ENCODE measurements at places on chromosomes 3 and 15.

DNA sequence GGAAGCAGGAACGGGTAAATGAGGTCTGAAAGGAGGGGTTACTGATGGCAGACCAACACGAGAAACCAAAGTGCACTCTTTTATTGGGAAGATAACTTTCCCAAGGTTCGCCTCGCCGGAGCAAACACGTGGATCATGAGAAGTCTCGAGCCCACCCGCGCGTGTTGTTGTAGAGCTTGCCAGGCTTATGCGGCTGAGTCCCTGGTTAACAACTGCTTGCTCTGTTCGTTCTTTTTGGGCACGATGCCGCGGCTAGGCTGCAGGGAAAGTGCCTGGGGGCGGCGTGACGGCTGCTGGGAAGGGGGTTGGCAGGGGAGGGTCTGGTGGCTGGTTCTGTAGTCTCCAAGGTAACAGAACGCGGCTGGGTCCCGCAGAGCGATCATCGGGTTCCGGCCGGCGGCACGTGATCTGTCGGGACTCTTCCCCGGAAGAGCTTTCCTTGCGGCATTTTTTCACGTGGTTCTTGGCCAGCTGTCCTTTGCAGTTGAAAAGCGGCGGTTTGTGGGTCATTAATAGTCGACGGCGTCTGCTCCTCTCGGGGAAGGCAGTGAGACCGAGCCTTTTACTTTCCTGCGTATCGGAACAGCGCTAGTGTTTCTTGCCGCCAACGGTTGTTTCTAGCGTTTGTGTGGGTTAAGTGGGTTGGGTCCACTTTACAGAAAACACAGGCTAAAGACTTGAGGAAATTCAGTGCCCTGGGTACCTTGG, 1.5 kb downstream of the MGA start:
- DNase-seq, result peak; percentile 82

DNA sequence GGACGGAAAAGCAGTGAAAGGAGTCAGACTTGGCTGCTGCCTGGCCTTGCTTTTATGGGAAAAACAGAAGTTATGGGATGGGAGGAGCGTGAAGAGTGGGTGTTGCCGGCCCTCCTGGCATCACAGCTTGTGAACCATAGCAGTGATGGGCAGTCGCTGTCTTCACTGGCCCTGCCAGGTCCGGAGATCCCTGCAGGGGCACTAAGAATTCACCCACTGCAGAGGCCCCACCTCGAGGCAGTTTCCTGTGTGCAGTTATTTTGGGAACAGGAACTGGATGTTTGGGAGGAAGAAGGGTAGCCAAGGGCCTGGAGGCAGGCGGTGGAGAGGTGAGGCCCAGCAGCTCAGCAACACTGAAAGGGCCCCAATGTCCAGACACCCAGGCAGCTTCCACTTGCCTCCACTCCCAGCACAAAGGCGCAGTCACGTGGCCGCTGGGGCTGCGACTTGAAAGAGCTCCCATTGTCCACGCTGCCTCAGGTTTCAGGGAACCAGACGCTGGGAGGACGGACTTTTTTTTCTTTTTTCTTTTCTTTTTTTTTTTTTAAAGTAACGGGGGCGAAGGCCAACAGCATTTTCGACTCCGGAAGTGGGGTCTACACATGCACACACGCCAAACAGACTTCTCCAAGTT, 255.6 kb downstream of the ZNF621 start:
- peak; percentile 85 for DNase-seq

DNA sequence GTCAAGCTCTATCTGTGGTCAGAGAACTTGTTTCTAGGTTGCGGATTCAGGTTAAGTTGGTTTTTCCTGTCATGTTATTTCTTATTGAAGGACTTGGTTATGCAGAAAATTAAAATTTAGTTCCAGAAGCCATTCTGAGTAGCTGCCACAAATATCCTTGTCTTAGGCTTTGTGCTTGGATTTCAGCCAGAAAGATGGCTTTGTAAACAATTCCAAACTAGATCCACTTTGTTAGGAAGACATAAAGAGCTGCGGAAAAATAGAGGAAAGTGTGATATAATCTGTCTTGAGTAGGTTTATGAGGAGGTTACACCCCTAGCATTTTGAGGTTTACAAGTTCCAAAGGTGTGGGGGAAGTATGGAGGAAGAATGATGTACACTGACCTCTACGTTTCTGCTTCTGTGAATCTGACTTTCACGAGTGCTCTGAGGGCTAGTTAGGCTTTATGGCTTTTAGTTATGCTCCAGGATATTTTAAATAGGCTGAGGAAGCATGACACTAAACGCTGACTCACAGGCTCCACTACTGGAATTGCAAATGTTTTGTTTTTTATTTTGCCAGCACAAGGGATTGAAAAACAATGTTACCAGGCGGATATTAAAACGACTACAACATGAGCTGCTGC, 46.3 kb upstream of the UTS2B start:
- DNase-seq, result no peak

GRCh38 chr3:71973274-71974030, 188.5 kb upstream of the PROK2 start:
- DNase-seq, result peak; percentile 60

DNA sequence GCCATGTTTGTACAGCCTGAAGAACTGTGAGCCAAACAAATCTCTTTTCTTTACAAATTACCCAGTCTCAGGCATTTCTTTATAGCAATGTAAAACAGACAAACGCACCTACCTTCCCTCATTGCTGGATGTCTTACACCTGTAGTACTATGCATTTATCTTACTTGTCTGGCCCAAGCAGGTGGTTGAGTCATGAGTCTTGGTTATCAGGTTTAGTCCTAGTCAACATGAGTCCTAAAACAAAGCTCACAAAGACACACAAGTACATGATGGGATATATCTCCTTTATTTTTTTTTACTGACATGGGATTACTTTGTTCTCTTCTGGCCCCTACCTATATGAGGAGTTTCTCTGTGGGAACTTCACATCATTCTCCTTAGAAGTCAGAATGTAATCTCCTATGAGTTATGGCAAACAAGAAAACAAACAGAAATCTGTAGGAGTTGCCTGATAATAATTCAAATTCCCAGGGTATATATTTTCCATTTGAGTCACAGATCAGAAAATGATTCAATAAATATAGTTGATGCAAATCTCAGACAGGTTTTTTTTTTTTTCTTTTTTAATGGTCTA, 33.6 kb upstream of the PLSCR2 start:
- DNase-seq, result no peak

- peak; percentile 59 for DNase-seq
Observed at GRCh38 chr15:92393071-92393979, at the start of gene ST8SIA2. Gene ST8SIA2 (plus strand): TSS chr15:92393881. CDS start chr15:92394065, 184 bp downstream.

- DNase-seq, result no peak
Observed at GRCh38 chr15:35871812-35872211, 325.8 kb upstream of the DPH6 start.

- DNase-seq, result no peak
Observed at GRCh38 chr3:159936541-159936940, 52.1 kb upstream of the IL12A start.

DNA sequence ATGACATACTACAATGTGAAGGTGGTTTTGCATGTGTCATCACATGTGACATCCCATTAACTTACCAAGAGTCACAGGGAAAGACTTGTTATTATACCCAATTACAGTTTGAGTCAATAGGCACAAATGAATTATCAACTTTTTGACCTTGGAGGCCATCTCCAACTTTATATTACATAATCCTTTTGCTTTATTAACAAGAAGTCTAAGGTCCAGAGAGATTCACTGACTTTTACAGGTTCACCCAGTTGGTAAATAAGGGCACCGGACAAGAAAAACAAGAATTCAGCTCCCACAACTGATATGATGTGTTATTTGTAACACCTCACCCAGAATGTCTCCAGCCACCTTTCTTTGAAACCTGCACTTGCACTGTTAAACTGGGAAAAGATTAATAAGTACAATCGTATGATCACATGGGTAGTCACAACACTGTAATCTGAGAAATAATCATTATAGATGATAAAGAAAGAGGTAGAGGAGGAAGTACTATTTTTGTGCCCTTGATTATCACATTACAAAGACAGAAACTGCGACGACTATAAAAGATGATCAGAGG, 928.9 kb downstream of the FHIT start:
- no peak for DNase-seq

- DNase-seq, result no peak
Observed at GRCh38 chr3:122982216-122983185, 45.1 kb downstream of the SEMA5B start.

DNA sequence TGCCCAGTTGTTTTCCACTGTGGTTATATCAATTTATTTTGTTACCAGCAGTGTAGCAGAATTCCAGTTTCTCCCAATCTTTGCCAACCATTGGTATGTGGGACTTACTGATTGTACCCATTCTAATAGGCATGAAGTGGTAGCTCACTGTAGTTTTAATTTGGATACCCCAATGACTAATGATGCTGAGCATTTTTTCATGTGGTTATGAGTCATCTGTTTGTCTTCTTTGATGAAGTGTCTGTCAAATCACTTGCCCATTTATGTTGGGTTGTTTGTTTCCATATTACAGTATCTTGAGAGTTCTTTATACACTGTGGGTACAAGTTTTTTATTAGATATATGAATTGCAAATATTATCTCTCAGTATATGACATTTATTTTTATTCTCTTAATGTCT, 644.3 kb downstream of the NR2F2 start:
- no peak for DNase-seq

DNA sequence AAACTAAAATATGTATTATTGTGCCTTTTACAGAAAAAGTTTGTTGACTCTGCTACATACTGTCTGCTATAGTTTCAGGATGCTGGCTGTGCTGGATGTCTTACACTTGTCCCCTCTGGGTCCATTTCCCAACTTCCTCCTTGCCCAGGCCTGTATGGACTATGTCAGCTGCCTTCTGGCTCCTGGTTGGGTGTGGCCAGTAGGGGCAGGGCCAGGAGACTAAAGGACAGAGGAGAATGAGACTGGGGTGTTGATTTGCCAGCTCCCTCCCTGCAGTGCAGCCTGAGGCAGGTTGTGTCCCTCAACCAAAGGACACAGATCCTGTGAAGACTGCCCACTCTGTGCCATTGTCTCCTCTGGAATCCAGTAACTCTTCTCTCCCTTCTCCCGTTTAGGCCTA, 90.6 kb upstream of the UBE2E2 start:
- no peak for DNase-seq

- DNase-seq, result no peak
Observed at GRCh38 chr3:72593881-72594397, 254.3 kb downstream of the SHQ1 start.

DNA sequence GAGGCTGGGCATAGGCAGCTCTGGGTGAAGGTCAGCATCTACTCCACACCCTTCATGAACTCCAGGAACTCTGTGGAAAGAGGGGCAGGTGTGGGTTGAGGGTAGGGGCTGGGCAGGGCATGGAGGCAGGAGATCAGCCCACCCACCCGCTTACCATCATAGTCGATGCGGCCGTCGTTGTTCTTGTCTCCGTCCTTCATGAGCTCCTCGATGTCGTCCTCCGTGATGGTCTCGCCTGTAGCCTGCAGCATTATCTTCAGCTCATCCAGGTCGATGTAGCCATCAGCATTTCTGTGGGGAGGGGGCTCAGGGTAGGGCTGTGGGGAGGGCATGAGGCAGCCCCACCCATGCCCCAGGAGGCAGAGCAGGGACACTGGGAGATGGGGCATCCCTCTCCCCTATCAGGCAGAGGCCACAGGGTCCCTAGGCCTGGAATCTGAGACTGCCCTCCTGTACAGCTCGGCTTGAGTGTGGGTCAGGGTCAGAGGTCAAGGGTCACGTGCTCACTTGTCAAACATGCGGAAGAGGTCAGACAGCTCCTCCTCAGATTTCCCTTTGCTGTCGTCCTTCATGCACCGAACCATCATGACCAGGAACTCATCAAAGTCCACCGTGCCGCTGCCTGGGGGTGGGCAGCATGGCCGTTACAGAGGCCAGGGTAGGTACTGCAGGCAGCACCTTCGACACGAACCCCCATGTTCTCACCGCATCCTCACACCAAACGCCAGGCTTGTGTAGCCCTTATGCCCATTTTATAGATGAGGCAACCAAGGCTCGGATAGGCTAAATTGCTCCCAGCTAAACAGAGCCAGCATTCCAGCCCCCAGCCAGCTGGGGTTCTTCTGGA, 2.4 kb downstream of the TNNC1 start:
- DNase-seq, result no peak

- DNase-seq, result no peak
Observed at GRCh38 chr15:31342781-31343626, 16.4 kb downstream of the KLF13 start.

DNA sequence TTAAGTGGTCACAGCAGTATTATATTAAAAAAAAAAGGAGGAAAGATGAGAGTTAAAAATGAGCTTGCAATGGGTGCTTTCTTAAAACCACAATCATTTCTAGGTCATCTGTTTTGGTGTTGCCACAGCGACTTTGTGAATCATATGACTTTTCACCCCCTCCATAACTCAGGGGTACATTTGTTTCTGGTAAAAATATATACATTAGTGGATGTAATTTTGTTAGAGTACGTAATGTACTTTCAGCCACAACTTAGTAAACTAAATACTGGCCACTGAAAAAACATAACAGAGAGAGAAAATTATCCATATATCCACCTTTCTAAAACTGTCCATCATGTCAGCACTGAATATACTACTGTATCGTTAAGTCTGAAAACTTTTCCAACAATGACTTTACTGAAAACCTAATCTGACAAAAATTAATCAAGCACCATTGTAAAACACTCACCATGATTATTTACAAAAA, 3.4 kb downstream of the ANKRD28 start:
- DNase-seq, result no peak

GRCh38 chr3:152910211-152910610, 75.3 kb downstream of the P2RY1 start:
- no peak for DNase-seq

- DNase-seq, result no peak
Observed at GRCh38 chr3:41125258-41125657, 74.0 kb upstream of the CTNNB1 start.

DNA sequence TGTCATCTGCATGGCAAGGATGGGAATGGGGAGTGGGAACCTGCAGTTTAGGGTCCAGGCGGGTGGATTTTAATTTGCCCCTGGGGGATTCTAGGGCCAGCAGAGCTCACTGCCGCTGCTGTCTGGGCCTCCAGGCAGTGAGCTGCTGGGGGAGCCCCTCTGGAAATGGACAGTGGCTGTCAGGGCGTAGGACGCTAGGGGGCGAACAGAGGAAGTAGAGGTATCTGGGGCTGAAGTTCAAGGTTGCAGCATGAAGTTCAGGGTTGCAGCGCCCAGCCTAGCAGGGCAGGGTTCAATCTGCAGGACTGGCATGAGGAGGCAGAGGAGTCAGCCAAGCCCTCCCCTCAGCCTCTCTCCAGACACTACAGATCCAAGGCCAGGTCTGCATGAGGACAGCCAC, 49.5 kb downstream of the APBA2 start:
- DNase-seq, result no peak

DNA sequence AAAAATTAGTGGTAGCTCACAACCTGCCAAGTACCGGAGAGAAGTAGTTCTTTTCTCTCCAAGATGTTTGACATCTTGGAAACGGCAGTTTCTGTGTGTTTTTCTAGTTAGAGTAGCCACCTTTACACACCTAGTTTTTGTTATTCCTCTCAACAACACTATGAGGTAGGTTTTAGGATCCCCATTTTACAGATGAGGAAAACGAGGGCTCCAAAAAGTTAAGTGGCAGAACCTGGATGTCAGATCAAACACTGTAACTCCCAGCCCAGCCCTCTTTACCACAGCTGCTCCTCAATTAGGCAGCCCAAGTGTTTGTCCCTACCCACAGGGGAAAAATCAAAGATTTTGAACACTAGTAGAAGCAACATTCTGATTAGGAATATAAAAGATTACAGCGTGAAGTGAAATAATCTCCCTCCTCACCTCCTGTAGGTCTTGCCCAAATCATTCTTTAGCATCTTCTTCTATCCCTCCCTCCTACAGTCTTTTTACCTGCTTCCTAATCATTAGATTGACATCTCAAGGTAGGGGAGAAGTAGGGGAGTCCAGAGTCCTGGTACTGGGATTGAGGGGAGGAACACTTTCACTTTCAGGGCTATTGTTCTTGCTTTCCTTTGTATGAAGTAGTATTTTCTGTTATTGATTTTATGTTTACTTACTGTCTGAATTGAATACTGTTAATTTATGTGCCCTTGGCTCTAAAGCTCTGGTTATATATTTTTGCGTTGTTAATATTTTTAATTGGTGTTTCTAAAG, 142.6 kb downstream of the CMSS1 start:
- DNase-seq, result no peak

Measured in psoas muscle (tissue), 8 donors.